Stimulated activated CD8-positive, alpha-beta memory T cell treated with anti-CD3 and anti-CD28 coated beads, Interleukin-4, amount 100 ng/mL, for 1 hour (primary cell): ENCODE measurements at places on chromosomes 2 and 18.

DNA sequence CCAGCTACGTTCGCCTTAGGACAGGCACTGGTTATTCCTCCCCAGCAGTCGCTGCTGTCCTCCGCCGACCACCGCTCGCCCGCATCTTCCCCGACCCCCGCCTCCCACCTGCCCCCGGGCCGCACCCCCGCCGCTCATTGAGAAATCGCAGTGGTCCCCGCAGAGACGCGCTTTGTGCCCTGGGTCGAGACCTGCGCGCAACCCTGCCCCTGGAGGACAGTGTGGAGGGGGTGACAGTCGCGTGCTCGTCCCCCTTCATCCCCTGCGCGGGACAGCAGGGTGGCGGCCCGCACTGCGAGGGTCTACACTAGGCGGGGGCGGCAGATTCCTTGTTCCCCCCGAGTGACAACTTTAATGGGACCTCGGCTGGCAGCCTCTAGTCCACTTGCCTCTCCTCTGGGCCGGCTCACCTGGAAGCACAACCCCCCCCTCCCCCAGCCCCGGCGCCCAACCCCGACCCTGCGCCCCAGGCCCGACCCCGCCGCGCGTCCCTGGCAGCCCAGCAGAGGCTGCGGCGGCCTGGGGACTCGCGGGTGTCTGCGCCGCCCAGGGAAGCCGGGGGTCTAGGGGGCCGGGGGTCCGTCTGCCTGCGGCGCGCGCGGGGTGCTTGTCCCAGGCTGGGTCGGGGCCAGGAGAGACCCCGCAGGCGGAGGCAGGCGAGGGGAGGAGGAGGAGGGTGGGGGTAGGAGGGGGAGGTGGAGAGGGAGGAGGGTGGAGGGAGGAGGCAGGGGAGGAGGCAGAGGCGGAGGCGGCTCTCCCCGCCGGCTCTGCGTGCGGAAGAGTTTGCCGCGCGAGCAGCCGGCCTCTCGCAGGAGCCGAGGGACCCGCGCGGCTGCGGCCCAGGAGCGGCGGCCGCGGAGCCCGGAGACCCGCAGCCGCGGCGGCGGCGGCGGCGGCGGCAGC is at the start of gene NPAS2:
NPAS2 (plus strand) TSS at position 770 of the 903 bp plus-strand sequence. CDS start 84,616 bp downstream, outside the sequence.
- DNase-seq = no peak

DNA sequence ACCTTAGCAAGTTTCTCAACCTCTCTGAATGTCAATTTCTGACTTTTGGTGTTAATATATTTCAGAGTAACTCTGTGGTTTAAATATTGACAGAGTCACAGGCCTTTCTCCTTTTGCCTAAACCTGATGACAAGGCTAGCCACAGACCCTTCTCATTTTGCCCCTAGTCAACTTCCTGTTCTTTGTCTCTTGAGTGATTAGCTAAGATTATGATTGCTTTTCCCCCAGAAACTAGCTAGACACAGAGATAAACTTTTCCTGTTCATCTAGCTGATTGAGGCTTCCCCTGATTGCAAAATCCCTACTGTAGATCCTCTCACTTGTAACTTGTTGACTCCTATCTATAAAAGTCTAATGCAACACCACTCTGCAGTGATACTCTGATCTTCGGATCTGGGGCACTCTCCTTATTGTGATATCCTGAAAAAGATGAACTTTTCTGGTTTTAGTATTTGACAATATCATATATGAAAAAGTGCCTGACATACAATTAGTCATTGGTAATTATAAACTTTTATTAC is 241.4 kb downstream of the ZNF385B start:
- DNase-seq = no peak

DNA sequence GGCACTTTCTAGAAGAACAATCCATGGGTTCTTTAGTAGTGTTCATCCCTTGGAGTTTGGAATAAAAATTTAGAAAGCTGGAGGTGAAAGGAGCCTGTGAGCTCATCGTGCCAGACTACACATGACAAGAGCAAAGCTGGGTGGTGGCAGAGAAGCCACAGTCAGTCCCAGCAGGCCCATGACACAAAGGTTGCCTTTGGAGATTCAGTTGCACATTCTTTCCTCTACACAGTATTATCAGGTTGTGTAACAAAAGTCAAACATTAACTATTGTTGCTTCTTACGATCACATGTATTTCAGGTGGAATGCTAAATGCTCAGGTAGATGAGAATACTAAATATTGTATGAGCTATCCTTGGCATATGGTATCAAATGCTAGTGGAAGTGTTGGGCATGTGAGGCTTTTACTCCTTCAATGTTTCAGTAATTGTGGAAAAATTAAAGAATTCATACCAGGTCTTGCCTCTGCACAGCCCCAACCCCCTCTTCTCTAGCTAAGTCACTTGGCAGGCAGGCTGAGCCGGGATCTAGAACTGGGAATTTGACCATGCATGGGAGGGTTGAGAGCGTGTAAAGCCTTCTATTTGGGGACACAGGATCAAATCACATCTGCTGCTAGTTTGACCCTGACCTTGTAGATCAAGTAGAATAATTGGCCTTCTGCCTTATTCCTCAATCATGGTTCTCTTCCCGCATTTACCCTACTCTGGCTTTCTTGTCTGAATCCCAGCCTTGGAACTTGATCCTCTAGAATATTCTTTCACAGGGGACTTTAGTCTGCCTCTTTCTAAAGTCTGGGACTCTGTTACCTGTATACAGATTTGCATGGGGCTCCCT is 230.9 kb downstream of the GCA start:
- no peak for DNase-seq

- no peak for DNase-seq
Observed at GRCh38 chr2:96090196-96090926, 26.0 kb downstream of the ADRA2B start.

- DNase-seq = no peak
Observed at GRCh38 chr2:54986264-54986663, 64.0 kb downstream of the RTN4 start.

GRCh38 chr2:241801611-241802420 is 7.2 kb upstream of the NEU4 start:
- no peak for DNase-seq

DNA sequence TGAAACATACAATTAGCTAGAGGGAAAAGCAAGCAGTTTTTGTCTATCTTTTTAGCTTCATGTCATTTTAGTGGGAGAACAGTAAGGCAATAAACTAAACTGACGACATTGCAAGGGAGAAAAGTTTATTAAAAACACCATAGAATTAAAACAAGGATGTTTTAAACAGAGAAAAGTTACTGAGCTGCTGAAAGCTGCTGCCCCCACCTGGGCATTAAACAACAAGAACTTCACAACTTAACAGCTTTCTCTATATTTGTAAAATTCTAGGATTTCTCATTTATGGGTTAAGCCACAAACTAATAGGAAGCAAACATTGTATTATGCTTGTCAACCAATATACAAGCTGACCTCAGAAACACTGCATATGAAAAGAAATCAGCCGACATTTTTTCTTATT is 289.2 kb downstream of the ERBB4 start:
- no peak for DNase-seq

DNA sequence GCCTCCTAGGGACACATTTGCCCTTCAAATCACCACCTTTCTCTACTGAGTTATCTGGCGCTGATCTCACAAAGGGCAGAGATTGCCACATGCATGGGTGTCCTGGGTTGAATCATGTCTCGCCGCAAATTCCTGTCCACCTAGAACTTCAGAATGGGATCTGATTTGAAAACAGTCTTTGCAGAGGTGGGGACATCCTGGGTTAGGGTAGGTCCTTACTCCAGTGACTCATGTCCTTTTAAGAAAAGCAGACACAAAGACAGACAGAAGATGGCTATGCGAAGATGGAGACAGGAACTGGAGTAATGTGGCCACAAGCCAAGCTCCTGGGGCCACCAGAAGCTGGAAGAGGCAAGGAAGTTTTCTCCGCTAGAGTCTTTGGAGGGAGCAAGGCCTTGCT is 197.4 kb upstream of the SMIM21 start:
- no peak for DNase-seq

DNA sequence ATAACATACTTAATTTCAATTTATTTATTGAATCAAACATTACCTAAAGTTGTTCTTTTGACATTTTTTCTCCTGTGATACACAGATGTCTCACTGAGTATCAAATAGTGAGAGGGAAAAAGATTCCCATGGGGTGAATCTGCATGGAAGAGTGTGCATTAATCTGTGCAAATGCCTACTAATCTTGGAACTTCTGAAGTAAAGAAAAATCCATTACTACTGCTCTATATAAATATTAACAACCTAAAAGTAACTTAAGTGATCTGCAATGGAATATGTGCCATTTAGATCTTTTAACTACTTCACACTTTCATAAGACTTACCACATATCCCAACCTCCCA is 125.5 kb downstream of the PLCL1 start:
- no peak for DNase-seq

GRCh38 chr18:79455261-79455660 is 59.5 kb downstream of the NFATC1 start:
- DNase-seq = no peak

DNA sequence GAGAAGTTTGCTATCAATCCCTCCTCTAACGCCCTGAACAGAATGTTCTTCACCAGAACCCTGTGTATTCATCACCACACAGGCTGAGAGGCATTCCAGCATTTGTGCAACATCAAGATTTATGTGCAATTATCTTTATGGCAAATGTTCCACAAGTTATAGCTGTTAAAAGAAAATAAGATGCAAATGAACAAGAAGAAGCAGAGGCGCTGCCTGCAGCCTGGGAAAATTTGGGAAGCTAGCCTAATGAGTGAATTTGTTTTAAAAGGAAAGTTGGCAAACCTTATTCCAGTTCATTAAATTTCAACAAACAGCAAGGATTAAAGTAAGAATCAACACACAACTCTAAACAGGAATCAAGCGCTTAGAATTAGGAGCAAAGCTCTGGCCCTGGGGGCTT is 5.3 kb downstream of the TPO start:
- DNase-seq = no peak
